ENCODE measurements at places on chromosomes 2 and 18.

DNA sequence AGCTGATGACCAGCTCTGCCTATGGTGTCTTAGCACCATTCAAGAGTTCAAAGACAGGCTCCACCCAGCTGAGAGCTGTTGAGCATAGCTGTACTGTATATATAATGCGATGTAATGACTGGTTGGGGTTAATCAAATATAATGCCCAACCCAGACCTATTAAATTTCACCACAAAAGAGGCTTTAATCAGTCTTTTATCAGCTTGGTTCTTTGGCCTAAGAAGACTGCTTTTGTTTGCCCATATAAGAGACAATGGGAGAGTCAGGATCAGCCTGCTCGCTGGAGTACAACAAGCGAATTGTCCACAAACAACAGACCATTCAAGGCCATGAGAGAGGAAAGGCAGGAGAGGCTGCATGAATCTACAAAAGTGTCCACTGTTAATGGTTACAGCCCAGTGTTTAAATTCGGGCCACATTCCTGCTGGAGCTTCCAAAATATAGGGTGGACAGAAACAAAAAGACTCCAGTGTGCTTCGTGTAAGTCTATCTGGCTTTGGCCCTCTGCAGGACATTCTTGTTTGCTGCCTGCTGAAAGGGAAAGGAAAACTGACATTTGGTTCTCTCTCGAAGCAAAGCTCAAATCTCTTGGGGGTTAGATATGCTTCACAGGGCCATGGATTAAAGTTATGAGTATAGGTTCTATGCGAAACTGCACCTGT is 299.0 kb upstream of the FBXO11 start:
- peak; percentile 22 for DNase-seq

GRCh38 chr2:38149531-38149930 is 73.6 kb upstream of the CYP1B1 start:
- DNase-seq, result no peak

DNA sequence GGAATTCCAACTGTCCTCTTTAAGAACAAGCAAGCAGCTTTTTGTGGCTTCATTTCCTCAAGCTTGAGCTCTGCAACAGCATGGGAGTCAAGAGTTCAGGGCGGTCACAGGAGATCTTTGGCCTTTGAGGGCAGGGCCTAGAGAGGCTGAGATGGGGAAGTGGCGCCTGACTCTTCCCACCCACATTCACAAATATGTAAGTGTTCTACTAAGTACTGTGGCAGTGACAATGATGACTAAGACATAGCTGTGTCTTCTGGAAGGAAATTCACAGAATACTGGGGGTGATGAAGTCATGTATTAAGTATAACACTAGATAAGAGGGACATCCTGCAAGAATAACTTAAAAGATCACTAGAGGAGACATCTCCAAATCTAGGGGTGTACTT is 15.0 kb downstream of the RND3 start:
- peak; percentile 79 for DNase-seq

GRCh38 chr2:164671664-164672396 is 50.5 kb upstream of the GRB14 start:
- DNase-seq, result peak; percentile 8

DNA sequence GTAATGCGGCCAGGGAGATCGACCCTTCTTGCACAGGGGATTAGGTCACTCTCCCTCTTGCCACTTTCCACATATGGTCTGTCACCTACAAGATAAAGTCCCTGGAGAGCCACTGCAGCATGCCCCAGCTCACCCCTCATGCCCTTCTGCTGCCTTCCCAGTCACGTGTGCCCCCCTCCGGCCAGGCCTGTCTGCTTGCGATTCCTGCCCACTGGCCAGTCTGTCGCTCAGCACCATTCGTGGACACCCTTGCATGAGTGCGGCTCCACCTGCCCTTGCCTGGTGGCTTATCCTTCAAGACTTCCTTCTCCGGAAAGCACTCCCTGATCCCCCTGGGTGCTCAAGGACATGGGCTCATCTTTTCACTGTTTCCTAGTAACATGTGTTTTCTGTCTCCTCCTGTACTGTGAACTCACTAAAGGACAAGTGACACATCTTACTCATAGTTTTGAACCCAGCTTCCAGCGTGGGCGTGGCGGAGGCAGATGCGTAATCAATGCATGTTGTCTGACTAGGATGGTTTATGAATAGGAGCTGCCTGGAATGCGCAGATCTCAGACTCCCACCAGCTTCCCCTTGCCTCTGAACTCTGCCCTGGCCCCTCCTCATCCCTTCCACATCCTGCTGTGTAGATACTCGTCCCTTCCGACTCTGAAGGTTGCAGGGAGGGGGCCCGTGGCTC is 7.8 kb upstream of the NT5DC4 start:
- peak; percentile 84 for DNase-seq

DNA sequence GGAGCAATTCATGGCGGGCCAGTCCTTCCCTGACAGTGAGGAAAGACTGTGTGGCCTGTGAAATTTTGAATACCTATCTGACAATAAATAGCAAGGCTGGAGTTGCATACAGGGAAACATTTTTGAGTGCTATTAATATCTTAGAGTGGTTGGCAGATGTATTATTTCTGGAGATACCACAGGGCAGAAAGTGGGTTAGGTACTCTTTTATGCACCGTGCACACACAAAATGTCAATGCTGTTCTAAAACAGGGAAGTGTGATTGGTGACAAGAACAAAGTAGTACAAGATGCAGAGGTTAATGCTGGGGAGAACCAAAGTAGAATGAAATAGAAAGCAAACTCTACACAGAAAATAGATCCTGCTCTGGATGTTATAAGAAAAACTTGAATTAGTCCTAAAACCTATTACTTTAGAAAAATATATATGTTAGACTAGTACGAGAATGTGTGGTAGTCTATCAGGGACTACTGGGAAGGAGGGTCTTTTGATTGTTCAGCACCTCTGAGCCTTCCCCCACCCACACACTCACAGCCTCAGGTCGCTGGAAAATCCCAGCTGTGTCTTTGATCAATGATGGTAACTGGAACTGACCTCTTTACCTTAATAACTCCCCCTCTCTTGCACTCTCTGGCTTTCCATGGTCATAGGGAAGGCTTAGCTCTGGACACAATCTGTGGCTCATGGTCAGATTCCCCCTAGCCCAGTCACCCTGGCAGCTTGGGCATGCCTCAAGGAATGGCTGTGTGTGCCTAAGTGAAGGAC is 58.2 kb downstream of the SERPINB8 start:
- no peak for DNase-seq

DNA sequence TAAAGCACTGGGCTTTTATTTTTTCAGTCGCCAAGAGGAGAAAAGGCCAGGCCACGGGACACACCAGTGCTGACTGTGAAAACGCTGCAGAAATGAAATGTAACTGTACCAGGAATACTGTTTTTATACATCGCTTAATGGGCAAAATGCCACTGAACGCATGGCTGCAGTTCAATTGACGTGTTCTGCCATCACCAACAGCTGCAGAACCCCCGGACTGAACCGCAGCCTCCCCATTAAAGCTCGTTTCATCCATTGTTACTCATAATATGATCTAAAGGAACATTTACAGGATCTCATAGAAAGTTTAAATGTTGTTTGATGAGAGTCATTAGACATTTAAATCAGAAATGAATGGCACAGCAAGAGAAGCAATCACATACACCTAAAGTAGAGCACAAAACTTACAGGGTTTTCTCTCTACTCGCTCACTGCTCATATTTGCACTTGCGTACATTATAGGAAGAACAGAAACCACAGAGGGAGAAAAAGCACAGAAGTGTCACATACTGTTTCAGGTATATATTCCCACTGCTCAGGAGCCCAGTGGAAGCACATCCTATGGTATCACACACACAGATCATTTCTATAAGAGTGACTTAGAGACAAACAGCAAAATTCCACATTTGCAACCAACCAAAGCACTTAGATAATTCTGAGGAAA is 35.3 kb downstream of the TCF4 start:
- peak; percentile 33 for DNase-seq

- no peak for DNase-seq
These were observed 703.1 kb upstream of the VRK2 start for GRCh38 chr2:57343391-57344006.

GRCh38 chr18:13973061-13973575 is 57.8 kb upstream of the MC2R start:
- DNase-seq, result no peak

GRCh38 chr18:46310258-46310657 is 206.1 kb downstream of the HAUS1 start:
- no peak for DNase-seq

- no peak for DNase-seq
These were observed 10.4 kb downstream of the IL1RN start for GRCh38 chr2:113137827-113138226.

DNA sequence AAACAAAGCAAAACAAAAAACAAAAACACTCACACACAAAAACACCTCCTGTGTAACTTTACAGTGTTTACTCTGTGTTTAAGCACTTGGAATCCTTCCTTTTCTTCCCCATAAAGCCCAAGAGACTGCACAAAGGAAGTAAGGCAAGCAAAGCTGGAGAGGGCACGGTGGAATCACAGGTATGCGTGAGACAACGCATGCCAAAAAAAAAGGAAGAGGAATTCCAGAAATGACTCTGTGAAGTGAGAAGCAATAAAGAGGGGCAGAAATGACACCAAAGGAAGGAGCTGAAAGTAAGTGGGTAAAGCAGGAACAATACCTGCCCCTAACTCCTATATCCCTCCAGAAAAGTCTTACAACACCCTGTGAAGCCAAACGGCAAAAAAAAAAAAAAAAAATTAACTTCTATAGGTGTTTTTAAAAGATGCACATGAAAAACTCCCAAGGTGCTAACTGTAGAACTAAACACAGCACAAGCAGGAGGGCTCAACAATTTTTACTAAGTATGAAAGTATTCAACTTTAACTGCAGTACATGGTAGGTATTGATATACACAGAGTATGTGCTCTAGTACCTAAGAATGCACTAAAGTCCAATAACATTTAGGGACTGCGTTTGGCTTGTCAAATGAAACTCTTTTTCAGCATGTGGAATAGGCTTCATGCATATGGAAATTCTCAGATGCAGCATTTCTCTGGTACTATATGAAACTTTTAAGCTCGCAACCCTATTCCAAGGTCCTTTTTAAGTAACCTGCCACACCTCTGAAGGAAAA is 9.1 kb downstream of the RND3 start:
- DNase-seq, result no peak

GRCh38 chr2:188629753-188630527 is 338.3 kb downstream of the GULP1 start:
- peak; percentile 82 for DNase-seq

- DNase-seq, result no peak
These were observed 35.0 kb downstream of the TMEM177 start for GRCh38 chr2:119713819-119714490.

DNA sequence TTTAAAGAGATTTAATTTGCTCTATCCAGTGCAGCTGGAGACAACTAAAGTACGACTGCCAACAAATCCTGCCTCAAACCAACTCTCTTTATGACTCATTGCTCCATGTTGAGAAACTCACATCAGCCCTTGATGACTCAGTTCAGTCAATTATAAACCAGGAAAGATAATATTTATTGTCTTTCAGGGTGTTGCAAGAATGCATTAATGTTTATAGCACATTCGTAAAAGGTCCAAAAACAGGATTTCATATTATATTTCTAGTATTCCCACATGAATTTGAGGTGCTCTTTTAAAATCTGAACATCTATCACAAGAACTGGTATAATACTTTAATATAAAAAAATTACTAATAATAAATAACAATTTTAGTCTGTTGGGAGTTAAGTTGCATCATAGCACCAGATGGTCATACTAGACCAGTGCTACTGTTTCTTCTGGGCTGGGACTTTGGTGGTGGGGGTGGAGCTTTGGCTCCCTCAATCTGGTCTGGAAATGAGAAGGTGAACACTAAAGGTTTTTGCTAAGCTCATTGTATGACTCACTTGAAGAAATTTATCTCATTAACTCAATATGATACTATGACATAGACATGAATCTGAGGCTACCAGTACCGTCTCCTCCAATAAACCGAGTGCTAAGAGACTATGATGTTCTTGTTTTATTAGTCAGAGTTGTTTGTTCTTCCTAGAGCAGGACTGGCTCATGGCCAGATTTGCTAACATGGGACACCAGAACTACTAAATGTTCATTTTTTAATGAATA is 26.6 kb upstream of the MAP3K20 start:
- DNase-seq, result peak; percentile 98

DNA sequence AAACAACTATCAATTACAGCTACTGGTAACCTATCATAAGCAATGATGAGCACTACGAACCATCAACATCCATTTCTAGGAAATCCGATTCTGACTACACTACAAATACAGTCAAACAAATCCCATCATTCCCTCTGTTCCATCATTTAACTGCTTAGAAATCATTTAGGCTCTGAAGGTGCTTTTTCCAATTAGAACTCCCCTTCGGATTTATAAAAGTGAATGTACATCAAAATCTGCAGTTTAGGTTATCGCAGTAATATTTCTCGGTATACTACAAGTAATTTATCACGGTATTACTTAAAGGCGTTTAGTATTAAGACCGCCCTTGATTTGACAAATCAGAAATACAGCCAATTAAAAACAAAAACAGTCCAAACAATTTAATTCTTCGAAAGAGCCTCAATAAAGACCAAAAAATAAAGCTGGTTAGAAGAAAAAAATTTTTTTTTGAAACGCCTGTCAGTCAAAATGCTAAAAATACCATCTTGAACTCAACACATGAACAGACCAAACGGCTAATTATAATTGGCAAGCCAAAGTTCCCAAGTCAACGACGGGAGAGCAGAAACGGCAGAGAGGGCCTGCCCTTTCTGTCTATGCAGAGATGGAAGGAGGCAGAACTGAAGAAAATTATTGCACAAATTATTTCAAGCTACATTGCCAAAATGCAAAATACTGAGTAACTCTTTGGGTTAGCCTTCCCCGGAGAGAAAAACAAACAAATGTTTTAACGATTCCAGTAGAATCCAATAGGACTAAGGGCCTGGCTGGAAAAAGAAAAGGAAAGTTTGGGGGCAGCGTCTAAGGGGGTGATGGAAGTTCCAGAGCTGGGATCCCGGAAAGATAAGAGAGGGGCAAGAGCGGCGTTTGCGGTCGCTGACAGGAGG is 1.2 kb downstream of the VPS54 start:
- peak; percentile 47 for DNase-seq

DNA sequence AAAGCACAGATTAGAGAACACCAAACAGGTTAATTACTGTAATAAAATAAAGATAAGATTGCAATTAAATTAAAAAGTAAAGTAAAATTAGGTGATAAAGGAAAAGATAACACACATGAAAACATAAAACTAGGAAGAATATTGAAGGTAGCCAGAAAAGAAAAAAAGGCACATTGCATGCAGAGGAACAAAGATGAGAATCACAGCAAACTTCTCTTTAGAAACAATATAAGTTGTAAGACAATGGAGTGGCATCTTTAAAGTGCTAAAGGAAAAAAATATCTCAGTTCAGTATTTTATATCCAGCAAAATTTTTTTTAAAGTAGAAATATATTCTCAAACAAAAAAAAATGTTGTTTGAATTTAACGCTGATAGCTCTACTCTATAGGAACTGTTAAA is 366.0 kb downstream of the CPS1 start:
- no peak for DNase-seq

DNA sequence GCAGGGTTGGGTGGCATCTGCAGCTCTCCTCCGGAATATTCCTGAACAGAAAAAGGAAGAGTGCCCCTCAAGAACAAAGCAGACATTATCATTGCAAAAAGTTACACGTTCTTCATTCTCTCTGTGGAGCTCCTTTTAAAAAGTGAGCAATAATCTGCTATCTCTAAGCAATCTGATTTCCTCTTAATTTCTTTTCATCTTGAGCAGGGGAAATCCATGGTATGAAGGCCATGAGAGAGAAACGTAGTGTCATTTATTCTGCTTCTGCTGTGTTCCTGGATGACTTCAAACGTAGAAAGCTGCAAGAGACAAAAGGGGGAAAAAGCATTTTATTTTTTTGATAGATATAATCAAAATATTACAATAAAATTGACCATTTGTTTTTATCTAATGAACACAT is 16.9 kb downstream of the SMIM21 start:
- no peak for DNase-seq

All from fibroblast of pulmonary artery (primary cell).